ENCODE measurements at places on chromosomes 2 and 18.

GRCh38 chr2:128732976-128733431 lies 414.3 kb upstream of the HS6ST1 start:
- DNase-seq, result no peak

DNA sequence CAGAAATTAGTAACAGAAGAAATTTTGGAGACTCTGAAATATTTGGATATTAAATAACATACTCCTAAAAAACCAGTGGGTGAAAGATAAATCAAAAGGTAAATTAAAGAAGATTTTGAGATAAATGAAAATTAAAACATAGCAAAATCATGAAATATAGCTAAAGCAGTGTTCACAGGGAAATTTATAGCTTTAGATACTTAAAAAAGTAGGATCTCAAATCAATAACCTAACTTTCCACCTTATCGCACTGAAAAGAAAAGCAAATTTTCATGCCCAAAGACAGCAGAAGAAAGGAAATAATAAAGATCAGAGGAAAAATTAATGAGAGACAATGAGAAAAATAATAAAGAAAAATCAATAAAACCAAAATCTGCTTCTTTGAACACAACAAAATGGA lies 135.1 kb upstream of the KLF7 start:
- DNase-seq, result no peak

GRCh38 chr2:228768818-228769217 lies 502.3 kb downstream of the PID1 start:
- DNase-seq, result no peak

DNA sequence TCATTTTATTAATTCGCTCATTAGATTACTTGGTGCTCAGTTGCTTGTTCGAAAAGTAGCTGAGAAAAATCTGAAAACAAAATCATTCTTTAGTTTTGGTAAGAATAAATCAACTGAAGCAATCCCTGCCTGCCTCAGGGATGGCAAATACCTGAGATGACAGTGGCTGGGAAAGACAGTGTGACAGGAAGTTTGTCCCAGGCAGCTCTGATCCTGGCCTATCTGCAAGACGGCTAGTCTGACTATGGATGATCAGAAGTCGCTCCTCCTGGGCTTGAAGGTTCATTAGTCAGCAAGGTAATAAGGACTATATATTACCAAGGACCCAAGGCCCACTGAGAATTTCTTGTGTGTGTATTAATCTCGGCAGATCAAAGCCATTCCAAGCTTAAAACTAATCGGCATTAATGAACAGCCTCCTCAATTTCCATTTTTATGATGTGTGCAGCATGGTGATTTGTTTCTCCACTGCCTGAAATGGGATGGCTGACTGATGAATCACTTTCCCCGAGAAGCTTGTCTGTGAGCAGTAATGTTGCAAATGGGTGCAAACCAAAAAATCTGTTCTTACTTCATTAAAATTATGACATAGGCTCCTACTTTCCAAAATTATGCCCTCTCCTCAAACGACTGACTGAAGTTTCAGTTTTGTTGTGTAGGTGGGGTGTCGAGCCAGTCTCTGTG lies 199.9 kb downstream of the ACTR3 start:
- DNase-seq, result no peak

- no peak for DNase-seq
Measured at GRCh38 chr2:83365476-83365875, 1093.6 kb downstream of the SUCLG1 start.

DNA sequence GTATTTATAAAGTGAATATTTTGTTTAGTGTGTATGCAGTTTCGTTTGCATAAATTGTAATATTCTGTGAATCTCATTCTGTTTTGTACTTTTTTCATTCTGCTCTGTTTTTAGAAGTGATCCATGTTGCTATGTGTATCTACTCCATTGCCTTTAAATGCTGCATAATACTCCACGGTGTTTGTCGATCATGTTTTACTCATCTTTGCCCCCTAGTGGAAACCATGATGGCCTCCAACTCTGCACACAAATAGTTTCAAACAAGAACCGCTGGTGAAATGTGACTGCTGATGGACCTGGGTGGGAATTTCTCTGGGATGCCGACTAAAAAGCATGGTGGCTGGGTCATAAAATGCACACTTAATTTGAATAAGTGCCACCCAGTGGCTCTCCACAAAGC lies 32.0 kb upstream of the SKOR2 start:
- no peak for DNase-seq

- no peak for DNase-seq
Measured at GRCh38 chr18:26406324-26406723, 142.0 kb downstream of the KCTD1 start.

- DNase-seq, result no peak
Measured at GRCh38 chr18:58541789-58542425, 87.0 kb downstream of the ALPK2 start.

DNA sequence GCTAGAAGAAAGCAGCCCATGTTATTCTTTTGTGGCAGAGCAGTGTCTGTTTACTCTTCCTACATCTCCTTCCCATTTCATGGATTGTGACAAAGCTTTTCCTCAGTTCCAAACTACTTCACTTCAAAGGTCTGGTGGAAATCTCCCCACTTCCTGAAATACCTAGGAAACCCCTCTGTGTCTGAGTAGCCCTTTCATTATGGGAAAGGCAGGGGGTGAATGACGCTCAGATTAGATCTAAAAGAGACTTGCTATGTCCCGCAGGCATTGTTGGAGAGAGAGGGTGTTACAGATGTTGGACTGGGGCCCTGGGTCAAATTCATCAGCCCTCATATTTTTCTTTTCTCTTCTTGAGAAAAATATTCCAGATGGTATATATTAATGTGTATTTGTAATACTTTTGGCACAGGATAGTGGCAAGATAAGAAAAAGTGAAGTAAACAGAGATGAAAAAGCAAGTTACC lies 675.0 kb downstream of the IRS1 start:
- DNase-seq, result no peak

- no peak for DNase-seq
Measured at GRCh38 chr2:26534098-26534864, 56.4 kb upstream of the OTOF start.

GRCh38 chr18:62938006-62938405 lies 222.7 kb downstream of the PHLPP1 start:
- no peak for DNase-seq

Data from mucosa of gallbladder (tissue), 1 donor.